ENCODE measurements at places on chromosomes 16 and 17.

DNA sequence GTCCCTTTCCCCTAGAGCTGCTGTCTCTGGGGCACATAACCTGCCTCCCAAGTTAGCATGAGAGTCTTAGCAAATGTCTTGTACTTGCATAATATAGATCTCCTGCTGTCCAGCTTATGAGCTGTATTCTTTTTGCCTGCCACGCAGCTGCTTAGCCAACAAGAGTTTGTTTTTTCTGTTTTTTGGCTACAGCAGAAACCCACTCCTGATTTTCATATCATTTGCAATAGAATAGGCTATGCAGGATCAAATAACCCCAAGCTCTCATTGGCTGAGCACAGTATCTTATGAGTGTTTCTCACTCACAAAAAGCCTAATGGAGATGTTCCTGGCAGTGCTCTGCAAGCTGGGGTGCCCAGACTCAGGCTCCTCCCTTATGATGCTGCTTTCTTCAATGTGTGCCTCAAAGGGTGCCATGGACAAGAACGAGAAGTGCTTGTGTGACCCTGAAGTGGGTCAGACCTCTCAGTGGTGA is 23.1 kb downstream of the B9D1 start:
- DNase-seq: no peak

- peak; percentile 20 for DNase-seq
Observed at GRCh38 chr17:80811181-80812105, 180.2 kb upstream of the CHMP6 start.

GRCh38 chr16:87150681-87151280 is 166.4 kb downstream of the C16orf95 start:
- no peak for DNase-seq

GRCh38 chr17:77089124-77089490 is 51.7 kb upstream of the SEC14L1 start:
- DNase-seq: no peak

- peak; percentile 75 for DNase-seq
Observed at GRCh38 chr16:31695667-31696066, 168.0 kb downstream of the AHSP start.

GRCh38 chr16:75550211-75550662 is 5.8 kb downstream of the TMEM231 start:
- DNase-seq: peak; percentile 52

GRCh38 chr16:81612351-81613163 is 166.5 kb upstream of the PLCG2 start:
- no peak for DNase-seq

GRCh38 chr17:59565959-59566324 is 532 bp downstream of the DHX40 start:
- DNase-seq: peak; percentile 71

- DNase-seq: peak; percentile 52
Observed at GRCh38 chr16:79415983-79416640, 184.4 kb downstream of the MAF start.

DNA sequence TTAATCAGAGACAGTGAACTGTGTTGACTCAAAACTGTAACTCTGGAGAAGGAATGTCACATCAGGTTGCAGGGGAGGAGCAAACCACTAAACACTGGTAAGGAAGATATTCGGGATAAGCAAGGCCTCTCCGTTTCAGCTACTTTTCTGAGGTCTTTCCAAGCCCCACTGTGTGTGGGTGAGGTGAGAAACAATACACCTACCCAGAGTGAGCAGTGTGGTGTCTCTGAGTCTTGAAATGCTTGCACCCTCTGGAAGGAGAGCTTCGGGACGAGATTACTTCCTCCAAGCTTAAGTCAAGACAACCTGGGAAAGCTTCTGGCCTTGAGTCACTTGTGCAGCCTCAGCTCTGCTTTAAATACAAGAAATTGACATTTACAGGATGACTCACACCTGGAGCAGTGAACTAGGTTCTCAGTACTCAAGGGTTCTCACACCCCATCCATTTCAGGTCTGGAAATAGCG is 2.5 kb upstream of the MAP3K14 start:
- DNase-seq: no peak

Measured in DND-41 (cell line).